ENCODE measurements at places on chromosomes 1 and 21. TPM values are rescaled to one million over a fixed set of nuclear protein-coding genes. Genes with fewer than 3 reads are reported as not detected.

DNA sequence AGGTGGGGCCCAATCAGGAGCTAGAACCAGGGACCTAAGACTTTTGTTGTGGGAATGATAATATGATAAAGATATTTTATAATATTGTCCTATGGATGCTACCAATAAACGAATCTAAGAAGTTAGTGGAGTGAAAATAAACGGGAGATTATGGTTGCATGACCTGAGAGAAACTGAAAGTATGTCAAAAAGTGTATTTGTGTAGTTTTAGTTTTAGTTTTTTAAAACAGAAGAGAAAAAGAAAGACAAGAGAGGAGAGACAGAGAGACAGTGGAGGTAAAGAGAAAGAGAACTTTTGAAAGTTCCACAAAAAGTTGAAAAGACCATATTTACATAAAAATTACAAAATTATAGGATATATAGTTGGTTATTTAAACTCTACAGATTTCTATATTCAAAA, 64.1 kb upstream of the TMPRSS15 start:
- no peak for DNase-seq

DNA sequence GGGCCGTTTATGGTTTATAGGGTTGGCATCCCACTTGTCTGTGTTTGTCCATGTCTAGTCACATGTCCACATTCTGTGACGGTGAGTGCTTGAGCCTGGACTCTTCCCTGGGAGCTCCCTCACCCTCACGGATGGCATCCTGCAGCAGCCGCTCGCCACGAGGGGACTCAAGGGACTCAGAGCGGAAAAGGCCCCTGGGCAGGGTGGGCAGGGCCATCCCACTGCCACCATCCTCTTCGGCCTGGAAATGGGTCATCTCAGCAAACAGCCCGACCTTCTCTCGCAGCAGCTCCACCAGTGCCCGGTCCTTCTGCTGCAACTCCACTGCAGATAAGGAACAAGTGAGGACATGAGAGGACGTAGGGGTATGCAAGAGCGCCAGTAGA, 11.1 kb downstream of the RXFP4 start:
- DNase-seq, result no peak

GRCh38 chr1:163047951-163048659, 21.1 kb upstream of the RGS4 start:
- DNase-seq, result no peak

DNA sequence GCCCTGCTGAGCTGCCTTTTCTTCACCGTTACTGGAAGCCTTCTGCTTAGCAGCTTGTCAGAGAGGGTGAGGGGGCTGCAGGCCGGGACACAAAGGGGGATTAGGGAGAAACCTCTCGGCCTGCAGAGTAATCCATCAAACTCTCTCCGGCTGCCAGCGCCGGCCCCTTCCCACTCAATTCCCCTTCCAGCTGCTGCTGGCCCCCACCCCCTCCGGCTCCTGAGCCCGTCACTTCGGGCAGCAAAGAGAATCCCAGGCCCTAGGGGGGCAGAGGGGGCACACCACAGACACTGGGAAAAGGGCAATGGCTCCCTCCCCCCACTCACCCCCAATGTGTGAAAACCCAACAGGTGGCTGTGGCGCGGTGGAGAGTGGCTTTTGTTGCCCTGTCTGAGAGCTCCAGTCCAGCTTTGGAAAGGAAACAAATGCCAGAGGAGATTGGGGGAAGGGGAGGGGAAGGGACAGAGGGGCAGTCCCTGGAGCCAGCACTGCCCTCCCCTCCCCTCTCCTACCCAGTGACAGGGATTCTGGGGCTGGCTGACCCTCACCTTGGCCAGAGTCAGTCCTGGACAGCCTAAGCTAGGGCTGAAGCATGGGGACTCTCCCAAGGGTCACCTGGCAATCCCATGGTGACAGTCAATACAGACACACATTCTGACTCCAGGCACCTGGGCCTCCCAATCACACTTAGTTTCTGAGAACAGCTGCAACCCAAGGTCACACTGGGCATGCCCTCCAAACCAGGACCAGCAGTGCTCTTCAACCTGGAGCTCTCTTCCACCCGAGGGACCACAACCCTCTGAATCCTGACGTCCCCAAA, 9.5 kb downstream of the SLC45A3 start:
- no peak for DNase-seq

Gene ALPL
- total RNA-seq, result 0.61 TPM

Measured in HCT116 (cell line).